HT1080 (cell line): ENCODE measurements at places on chromosomes 4 and X.

DNA sequence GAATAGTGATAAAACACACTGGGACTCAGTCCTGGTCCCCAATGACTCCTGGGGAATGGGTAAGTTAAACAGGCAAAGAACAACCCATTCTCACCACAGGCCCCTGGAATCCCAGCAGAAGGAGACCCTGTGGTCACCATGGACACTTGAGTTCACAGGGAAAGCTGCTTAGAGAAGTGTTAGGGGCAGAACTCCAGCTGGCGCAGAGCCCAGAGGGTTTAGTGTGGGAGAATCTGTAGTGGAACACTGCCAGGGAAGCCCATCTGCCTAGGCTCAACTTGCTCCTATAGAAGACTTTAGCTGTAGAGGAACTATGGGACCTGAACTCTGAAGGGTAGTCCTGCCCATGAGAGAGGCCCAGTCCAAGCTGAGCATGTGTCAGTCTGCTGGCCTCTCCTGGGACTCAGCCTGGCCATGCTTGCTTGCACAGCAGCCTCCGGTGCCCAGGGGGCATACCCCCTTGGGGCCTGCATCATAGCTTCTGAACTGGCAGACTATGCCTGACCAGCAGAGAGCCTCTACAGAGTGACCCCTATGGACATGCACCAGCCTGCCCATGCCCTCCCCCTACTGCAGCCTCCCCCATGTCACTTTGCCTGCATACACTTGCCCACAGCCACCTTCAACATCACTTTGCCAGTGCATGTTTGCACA lies 343.5 kb downstream of the IDS start:
- peak; percentile 0 for DNase-seq

GRCh38 chr4:145937971-145938611 lies 532 bp downstream of the ZNF827 start:
- peak; percentile 8 for DNase-seq

DNA sequence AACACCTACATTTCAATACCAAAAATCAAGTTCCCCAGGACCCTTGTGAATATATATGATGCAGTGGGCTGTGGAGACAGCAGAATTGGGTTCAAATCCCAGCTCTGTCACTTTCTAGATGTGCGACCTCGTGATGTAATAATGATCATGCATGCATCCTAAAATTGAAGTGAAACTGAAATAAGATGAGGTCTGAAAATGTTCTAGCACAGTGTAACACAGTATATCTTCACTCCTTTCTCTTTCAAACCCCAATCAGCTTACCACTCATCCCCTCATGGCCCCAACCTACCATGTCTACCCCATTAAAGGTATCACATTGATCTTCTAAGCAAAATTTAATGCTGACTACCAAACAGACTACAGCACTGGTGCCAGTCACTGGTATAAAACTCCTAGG lies 69.9 kb upstream of the BRS3 start:
- DNase-seq, result no peak

GRCh38 chr4:90419124-90419711 lies 292.0 kb downstream of the CCSER1 start:
- peak; percentile 23 for DNase-seq

DNA sequence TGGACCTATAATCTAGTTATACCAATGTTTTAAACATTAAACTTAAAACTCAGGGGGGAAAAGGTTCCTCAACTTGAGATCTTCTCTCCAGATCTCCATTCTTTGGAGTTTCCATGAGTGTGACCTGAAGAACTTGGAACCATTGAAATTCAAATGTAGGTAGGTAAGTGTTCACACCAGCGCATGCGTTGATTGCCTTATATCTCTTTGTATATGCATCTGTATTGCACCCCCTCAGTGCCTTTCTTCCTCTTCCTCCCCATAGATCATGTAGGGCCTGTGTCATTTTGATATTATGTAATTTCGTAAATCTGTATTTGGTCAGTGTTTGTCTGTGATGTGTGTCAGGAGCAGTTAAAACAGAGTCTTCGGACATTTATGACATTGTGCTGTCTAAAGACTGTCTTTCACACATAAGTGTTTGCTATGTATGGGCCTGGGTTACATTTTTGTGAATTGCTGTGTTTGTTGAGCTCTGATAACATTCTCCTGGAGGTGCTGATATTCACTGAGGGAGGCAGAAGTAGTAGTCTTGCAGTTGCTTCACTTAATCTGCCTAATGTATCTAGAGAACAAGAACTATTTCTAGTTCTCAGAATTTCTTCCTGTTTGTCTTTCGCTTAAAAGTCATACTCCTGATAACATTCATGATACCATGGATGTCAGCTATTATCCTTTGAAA lies 126.3 kb downstream of the RAP1GDS1 start:
- DNase-seq, result no peak

GRCh38 chr4:64796581-64796980 lies 387.3 kb upstream of the TECRL start:
- no peak for DNase-seq

DNA sequence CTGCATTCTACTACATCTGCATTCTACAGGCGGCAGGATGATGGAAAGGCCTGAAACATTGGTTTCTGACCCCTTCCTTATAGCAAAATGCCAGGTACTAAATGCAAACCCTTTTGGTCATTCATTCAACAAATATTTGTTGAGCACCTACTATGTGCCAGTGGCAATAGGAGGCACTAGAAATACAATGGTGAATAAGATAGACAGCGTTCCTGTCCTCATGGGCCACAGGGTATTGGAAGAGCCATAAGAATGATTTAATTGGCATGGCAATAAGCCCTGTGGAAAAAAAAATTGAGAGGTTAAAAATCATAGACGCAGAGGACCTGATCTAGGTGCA lies 17.3 kb upstream of the LAP3 start:
- DNase-seq, result no peak

- DNase-seq, result peak; percentile 95
Observed at GRCh38 chr4:128600996-128601871, 208.3 kb upstream of the JADE1 start.

DNA sequence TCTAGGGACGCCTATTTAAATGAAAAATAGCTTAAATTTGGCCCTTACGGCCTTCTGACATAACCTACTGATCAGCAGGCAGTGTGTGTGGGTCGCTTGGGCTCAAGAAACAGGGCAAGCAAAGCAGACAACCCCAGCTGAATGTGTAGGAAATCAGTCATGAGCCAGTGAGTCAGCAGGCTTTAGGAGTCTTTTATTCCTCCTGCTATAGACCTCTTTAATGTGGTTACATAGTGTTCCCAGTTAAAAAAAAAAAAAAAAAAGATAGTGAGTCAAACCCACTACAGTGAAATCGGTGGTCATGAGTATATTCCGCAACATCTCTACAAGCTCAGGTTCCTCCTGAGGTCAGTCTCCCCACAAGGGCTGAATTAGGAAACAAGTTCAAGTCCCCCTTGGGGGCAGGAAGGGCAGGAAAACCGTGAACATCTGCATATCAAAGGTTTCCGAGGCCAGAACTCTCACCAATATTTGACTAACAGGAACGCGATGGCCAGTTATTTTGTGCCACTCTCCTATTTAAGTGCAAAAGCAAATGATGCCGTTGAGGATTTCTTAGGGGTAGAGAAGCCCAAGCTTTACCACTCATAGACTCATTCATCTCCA lies 32.7 kb downstream of the ACSL1 start:
- peak; percentile 99 for DNase-seq

GRCh38 chr4:140097572-140097971 lies 56.4 kb downstream of the MAML3 start:
- no peak for DNase-seq
